ENCODE measurements at places on chromosomes 1 and 21.

DNA sequence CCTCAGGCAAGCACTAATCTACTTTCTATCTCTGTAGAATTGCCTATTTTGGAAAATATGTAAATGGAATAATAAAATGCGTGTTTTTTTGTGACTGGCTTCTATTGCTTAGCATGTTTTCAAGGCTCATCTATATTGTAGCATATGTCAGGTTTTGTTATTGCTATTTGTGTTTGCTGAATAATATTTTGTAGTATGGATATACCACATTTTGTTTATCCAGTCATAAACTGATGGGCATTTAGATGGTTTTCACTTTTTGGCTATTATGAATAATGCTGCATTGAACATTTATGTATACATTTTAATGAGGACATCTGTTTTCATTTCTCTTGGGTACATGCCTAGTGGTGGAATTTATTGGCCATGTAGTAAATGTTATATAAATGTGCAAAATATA is 183.3 kb upstream of the ZP4 start:
- no peak for DNase-seq

- DNase-seq: no peak
Observed at GRCh38 chr1:54973205-54973921, 7.1 kb upstream of the TMEM61 start.

- DNase-seq: no peak
Observed at GRCh38 chr1:84373436-84374141, 24.7 kb upstream of the DNASE2B start.

- DNase-seq: no peak
Observed at GRCh38 chr1:201883786-201884185, 4.9 kb upstream of the SHISA4 start.

Data from cortex of kidney (tissue), 1 donor.